HTR-8/SVneo (cell line): ENCODE measurements at places on chromosomes 3 and 15.

- peak; percentile 12 for DNase-seq
Observed at GRCh38 chr3:56323986-56324420, 144.3 kb downstream of the ERC2 start.

DNA sequence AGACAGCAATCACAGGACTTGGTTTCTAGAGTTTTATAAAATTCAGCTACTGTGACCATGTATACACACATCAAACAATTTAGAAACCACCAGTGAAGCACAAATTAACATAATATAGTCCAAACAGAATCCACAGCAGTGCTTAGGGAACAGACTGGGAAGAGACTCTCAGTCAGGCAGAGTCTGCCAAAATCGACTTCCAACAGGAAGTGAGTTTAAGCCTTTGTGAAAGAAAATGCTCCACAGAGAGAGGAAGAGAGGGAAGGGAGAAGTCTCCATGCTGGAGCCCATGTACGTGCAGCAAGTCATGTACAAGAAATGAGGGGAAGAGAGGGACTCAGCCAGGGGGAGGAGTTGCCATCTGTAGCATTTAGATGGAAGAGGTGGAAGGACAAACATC, 172.6 kb downstream of the IL5RA start:
- DNase-seq: no peak

DNA sequence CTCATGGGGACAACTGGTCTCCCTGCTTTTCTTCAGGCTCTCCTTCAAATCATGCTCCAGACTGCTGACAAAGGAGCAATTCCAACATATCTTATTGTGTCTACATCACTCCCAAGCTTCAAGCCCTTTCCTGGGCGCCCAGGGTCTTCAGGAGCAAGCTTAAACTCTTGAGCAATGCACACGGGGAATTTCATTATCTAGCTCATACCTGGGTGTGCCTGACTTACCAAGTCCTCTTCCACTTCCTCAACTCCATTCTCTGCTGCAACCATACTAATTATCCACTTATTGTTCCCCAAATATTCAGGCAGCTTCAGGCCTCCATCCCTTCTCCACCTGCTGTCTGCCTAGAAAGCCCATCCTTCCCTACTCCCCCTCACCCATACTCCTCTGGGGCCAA, 50.6 kb downstream of the B3GNT5 start:
- no peak for DNase-seq

DNA sequence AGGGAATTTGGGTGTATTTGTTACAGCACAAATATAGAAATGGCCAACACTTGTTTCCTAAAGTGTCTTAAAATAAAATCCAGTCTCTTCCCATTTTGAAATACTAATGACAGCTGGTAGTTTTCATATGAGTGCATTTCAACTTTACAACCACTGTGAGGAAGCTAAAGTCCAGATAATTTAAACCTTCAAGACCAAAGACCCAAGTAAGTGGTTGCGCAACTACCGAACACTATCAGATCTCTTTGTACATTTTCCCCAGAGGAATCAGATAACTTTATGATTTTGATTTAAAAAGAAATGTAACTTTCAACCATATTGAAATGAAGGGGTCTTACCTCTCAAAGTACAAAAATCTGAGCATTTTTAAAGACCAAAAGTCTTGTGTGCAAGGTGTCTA, 14.3 kb downstream of the BCL2L10 start:
- no peak for DNase-seq

DNA sequence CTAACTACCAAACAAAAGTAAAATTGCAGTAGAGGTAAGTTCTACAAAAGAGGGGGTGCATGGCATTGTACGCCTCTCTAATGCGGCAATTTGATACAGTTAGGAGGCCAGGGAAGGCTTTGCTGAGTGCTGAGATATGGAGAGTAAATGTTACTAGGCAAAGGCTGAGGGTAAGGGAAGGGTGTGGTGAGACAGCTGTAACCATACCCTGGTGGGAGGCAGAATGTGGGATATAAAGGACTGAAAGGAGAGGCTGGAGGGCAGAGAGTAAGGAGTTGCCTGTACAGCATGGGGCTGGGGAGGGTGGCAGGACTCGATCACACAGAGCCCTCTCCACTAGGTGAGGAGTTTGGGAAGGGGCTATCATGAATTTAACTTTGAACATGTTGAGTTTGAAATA, 106.3 kb downstream of the PDCD6IP start:
- no peak for DNase-seq
